ENCODE measurements at places on chromosomes 13 and 19.

- DNase-seq: no peak
These were observed 11.6 kb downstream of the MIR17HG start for GRCh38 chr13:91359111-91359510.

GRCh38 chr13:19178901-19179593 lies 2.6 kb downstream of the TUBA3C start:
- DNase-seq: no peak

- DNase-seq: peak; percentile 58
These were observed 3.4 kb upstream of the PRAM1 start for GRCh38 chr19:8505680-8506401.

- peak; percentile 59 for DNase-seq
These were observed 10.1 kb upstream of the NFIX start for GRCh38 chr19:12985049-12985776.

- DNase-seq: no peak
These were observed 8.9 kb downstream of the KLC3 start for GRCh38 chr19:45349430-45349941.

GRCh38 chr19:50854636-50855410 lies at the start of gene KLK3:
TSS of gene KLK3 (plus strand) at chr19:50854915. CDS start at chr19:50854956, 41 bp downstream.
- no peak for DNase-seq

GRCh38 chr13:93727211-93728141 lies 500.9 kb downstream of the GPC6 start:
- no peak for DNase-seq

DNA sequence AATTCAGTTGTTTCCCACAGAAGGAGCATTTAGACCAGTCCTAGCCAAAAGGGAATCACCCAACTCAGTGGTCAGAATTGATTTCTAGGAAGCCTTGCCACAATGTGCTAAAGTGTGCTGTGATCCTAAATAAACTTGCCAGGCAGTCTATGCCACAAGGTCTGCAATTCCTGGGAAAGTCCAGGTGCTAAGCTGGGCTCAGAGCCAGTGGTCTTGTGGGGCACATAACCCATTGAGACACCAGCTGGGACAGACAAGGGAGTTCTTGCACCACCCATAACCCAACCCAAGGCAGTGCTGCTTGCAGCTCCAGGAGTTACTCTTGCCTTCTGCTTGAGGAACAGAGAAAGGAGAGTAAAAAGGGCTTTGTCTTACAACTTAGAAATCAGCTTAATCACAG lies 489.5 kb upstream of the SPRY2 start:
- no peak for DNase-seq

- DNase-seq: no peak
These were observed 26.3 kb downstream of the BCAT2 start for GRCh38 chr19:48784527-48784926.

GRCh38 chr19:40763963-40764362 lies 11.4 kb upstream of the MIA start:
- no peak for DNase-seq

- DNase-seq: no peak
These were observed 209.6 kb downstream of the KLF12 start for GRCh38 chr13:73924607-73925006.

GRCh38 chr19:3968556-3969434 lies 2.1 kb downstream of the DAPK3 start:
- no peak for DNase-seq

GRCh38 chr19:31838163-31838815 lies 489.1 kb upstream of the TSHZ3 start:
- DNase-seq: no peak

- DNase-seq: peak; percentile 24
These were observed 11.3 kb downstream of the LILRB4 start for GRCh38 chr19:54674021-54674617.

- peak; percentile 61 for DNase-seq
These were observed 157.3 kb downstream of the DNAJC3 start for GRCh38 chr13:95834134-95834765.

- DNase-seq: no peak
These were observed 64.3 kb downstream of the LRCH1 start for GRCh38 chr13:46617229-46617721.

- DNase-seq: no peak
These were observed 42.2 kb downstream of the IFT88 start for GRCh38 chr13:20609145-20609544.

DNA sequence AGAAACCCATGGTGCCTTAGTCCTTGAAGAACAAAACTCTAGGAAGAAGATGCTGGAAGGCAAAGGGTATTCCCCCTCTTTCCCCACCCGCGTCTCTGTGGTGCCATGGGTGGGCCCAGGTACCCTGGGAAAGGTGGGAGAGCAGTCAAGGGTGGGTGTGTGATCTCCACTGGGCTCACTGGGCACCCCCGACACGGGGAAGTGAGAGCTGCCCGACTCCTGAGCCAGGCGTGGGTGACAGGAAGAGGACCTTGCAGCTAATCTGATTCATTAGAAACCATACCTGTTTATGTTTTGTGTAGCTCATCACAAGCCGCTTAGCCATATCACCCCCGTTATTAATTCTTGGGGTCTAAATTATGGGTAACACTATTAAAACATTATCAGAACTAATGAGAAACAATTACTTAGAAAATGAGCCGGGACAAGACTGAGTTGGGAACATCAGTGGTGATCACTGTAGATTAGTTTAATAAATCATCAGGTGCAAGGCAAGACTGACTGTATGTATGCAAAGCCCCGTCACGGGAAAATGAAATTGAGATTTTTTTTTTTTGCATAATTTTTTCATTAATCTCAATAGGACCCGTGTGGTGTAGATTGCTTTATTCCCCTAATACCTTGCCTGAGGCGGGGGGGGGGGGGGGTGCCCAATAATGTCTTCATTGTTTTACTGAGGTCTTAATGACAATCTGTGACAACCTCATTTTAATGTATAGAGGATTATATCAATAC lies 77.3 kb downstream of the ZIC5 start:
- no peak for DNase-seq

DNA sequence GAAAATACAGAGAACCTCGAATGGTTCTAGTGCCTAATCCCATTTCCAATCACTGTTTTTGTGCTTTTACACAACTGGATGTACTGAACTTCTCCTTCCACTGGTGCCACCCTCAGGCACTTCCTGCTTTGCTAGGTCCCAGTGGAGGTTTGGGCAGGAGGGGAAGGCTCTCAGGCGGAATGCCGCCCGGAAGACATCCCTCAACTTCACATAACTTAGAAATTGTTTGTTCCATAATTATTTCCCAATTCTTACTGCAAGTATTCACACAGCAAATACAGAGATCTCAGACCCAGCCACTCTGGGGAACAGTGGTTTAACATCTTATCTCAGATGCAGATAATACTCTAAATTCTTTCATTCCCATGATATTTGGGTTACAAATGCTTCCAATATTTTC lies 195.7 kb upstream of the IPO5 start:
- no peak for DNase-seq

DNA sequence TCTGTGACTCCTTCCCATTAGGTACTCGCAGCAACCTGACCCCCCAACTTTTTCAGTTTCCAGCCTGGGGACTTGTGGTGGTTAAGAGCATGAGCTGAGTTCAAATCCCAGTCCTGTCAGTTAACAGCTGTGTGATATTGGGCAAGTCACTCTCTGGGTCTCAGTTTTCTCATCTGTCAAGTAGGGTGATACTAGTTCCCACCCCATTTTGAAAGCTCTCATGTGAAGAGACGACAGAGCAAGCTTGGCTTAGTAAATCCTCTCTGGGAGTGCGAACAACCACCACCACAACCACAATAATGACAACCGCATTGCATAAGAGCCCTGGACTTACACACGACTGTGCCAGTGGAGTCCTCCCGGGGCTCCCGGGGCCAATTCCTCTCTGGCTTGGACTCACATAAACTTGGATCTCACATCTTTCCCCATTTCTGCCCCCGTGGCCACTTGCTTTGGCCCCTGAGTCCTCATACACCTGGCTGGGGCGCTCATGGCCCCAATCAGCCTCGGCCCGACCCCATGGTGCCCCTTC lies 454 bp downstream of the BLVRB start:
- peak; percentile 45 for DNase-seq

- no peak for DNase-seq
These were observed 46.7 kb downstream of the ZNF729 start for GRCh38 chr19:22332924-22333323.

DNA sequence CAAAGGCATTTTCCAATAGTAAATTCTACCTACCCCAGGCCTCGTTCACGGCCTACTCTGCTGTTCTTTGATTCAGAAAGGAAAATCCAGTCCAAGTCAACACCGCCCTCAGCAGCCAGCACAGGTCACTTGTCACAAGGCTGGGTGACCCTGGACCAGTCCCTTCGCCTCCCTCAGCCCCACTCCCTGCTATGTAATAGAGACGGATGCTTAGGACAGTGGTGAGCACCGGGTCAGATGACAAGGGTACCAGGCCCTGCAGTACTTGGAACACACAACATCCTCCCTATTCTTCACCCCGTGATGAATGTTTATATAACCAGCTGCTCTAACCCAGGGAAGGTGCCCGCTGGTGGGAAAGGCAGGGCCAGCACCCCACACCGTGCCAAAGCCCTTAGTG lies 14.3 kb downstream of the LATS2 start:
- DNase-seq: no peak

GRCh38 chr19:32012886-32013631 lies 332.4 kb upstream of the ZNF507 start:
- DNase-seq: no peak

DNA sequence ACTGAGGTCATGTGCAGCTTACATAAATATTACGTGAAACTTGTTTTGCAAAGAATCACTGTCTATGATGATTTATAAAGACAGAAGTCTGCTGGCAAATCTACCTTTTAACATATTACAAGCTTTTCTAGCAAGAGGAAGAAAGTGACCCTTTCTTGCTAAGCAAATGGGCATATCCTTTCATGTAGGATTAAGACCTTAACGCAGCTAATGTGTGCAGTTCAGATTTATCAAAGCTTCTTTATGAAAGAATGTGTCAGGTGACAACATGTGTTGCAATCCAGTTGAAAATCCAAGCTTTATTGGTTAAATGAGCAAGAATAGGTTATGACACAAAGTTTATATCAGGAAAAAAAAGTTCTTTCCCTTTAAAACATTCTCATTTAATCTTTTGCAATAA lies 115.6 kb upstream of the NBEA start:
- no peak for DNase-seq

DNA sequence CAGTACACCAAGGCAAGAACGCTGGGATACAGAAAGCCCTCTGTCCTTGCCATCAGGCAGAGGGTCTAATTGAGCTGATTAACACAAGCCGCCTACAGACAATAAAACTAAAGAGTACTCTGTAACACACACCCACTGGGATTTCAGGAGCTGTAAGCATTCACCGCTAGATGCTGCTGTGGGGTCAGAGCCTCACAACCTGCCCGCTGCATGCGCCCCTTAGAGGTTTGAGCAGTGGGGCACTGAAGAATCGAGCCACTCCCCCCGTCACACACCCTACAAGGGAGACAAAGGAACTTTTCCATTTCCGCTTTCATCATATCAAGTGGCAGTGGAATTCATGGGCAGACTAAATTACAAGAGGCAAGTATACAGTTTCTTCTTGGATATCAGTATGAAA lies 1080.6 kb downstream of the PCDH17 start:
- DNase-seq: no peak

- no peak for DNase-seq
These were observed 8.9 kb downstream of the KLK2 start for GRCh38 chr19:50882188-50882587.

DNA sequence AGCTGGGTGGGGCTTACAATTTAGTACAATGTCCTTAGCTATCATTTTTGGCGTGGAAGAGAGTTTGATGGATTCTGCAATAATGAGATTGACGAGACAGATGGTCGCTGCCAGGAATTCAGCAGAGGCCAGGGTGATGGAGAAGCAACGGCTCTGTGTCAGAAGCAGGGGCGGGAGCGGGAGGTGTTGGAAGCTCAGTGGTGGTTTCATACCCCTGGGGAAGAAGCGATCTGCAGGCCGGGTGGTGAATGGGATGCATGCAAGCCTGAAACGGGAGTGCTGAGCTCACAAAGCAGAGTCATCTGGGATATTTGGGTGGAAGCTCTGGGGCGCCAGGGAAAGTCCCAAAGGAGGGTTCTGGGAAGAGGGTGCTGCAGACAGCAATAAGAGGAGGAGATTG lies 370.8 kb downstream of the ZNF536 start:
- DNase-seq: no peak

DNA sequence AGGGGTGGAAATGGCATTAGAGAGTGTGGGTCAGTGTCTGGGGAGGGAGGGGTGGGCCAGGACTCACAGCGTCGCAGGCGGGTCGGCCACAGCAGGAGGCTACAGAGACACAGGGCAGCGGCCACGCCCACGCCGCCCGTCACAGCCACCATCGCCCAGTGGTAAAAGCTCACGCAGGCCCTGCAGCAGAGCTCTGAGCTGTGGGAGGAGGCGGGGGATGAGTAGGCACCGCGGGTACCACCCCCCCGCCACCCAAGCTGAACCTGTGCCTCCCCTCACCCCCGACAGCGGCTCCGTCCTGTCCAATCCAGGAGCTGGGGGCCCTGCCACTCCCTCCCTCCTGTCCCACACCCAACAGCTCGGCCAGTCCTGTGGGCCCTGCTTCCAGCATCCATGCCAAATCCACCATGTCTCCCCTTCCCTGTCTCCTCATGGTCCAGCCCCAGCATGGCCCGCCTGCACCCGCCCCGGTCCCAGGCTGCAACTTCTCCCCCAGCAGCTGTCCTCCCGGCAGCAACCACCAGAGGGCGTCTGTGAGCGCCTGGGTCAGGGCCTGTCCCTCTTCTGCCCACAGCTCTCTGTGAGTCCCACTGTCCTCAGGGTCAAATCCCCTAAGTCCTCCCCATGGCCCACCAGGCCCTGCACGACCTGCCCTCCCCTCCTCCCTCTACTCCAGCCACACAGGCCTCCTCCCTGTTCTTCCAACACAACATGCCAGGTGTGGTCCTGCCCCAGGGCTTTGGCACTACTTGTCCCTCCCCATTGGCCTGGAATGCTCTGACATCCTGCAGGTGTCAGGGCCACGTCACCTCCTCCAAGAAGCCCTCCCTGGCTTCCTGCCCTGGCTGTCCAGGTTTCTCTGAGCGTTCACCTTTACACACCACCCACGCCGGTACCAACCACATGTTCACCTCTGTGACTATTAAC lies 6.0 kb downstream of the TEKTIP1 start:
- DNase-seq: peak; percentile 69

DNA sequence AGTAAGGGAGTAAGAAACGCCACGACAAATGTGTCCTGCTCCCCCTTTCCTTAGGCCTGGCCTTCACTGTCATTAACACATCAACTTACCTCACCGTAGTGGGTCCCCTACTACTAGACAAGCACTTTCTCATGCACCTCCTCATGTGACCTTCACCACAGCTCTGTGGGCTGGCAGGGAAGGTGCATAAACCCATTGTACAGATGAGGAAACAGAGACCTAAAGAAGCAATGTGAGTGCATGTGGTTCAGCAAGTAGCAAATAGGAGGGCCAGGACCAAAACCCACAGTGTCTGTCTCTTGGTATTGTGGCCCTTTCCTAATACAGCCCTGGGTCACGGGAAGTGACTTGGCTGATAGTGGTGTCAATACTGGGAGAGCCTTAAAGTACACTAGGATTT lies 5.3 kb downstream of the CCDC70 start:
- no peak for DNase-seq

GRCh38 chr19:4369888-4370260 lies 26.5 kb downstream of the MPND start:
- DNase-seq: peak; percentile 79

GRCh38 chr13:106882246-106882645 lies 314.3 kb upstream of the ARGLU1 start:
- no peak for DNase-seq

Measured in CD4-positive, alpha-beta T cell treated with Interleukin-1 beta for 1 hour (primary cell).